ENCODE measurements at places on chromosomes 7 and 10.

- no peak for DNase-seq
These were observed 227.8 kb downstream of the CELF2 start for GRCh38 chr10:11245510-11245909.

- no peak for DNase-seq
These were observed 207.6 kb downstream of the FOXP2 start for GRCh38 chr7:114622221-114622620.

DNA sequence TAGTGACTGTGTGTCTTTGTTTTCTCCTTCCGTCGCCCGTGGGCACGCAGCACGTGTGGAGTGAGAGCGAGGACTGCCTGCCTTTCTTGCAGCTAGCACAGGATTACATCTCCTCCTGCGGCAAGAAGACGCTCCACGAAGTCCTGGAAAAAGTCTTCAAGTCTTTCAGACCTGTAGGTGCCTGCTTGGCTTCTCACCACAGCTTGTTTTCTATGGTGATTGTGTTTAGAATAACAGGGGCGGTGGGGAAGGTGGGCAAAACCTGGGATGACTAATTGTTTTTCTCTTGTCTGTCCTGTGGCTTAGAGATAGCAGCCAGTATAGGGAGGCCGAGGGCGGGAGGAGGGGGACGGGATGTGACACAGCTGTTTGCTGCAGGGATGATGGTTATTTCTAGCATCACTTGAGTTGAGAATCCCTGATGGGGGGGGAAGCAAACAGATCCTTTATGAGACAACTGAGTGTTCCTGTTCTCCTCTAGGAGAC lies 11.4 kb downstream of the MTURN start:
- no peak for DNase-seq

GRCh38 chr10:96684826-96685225 lies 35.5 kb downstream of the PIK3AP1 start:
- DNase-seq = no peak

DNA sequence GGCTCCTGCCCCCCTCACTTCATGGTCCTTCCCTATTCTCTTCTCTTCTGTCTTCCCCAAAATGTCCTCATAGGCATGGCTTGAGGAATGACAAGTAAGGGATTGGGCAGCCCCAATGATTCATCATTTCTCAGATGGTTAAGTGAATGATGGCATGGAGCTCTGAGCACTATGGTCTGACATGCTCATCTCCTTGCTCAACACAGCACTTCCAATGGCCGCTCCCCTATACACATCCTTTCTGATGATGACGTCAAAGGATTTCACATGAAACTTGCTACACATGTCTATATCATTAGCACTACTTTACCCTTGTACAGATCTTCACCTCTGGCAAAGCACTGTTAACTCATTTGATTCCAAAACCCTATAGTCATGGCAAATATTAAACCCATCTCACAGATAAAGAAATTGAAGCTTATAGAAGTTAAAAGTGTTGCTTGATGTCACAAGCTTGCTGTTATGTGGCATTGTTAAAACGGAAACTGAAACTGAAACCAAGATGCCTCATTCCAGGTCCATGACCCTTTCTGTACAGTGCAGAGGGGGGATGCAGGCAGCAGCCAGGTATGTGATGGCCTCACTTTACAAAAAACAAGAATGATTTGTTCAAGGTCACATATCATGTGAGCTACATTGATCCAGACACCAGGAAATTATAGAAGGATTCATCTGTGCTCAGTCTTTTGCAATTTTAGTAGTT lies 90.0 kb upstream of the PLXNA4 start:
- no peak for DNase-seq

- DNase-seq = no peak
These were observed 274.6 kb upstream of the KLF6 start for GRCh38 chr10:4059471-4060138.

- no peak for DNase-seq
These were observed at the start of gene EGFR for GRCh38 chr7:55018361-55019190. TSS of gene EGFR (plus strand) at chr7:55019017. CDS start at chr7:55019278, 261 bp downstream.

- DNase-seq = no peak
These were observed 607.6 kb upstream of the DPP6 start for GRCh38 chr7:153444641-153445040.

DNA sequence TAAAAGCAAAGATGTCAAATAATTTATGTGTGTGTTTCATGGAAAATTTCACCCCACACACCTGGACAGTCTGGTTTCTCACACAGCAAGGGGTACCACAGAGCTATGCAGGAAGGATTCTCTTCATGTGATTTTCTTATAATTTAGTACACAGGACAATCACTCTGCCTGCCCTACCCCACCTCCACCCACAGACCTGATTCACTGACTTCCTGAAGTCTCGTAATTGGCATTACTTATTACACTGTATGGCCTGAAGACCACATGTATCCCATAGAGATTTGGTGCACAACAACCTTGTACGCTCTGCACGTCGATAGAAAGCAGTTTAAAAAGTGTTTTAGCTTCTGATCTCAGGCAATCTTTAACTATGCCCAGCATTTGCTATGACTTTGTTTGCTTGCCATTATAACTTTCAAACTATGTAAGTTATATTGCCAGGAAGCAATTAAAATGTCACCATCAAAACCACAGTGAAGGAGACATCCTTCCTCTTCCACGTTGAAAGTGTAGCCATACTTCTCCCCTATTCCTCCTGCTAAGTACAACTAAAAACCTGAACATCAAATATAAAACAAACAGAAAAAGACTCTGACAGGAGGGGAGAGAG lies 279.4 kb upstream of the IMMP2L start:
- DNase-seq = no peak

DNA sequence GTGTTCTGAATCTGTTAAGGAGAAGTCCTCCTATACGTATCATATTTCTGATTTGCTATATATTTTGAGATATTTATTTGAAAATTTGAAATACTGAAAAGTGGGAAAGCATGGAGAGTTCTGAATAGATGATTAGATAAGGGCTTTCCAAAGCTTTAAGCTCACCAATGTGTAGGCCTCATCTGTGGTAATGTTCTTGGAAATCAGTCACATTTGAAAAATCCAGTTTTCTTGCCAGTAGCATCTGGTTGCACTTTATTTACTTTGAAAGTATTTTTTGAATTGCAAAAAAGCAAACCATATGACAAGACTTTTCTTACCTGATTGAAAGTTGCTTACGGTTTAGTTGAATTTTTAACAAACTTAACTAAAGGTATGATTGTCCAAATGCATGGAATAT lies 21.7 kb downstream of the ADD3 start:
- DNase-seq = no peak

GRCh38 chr7:3860932-3861331 lies 559.9 kb downstream of the SDK1 start:
- DNase-seq = no peak

DNA sequence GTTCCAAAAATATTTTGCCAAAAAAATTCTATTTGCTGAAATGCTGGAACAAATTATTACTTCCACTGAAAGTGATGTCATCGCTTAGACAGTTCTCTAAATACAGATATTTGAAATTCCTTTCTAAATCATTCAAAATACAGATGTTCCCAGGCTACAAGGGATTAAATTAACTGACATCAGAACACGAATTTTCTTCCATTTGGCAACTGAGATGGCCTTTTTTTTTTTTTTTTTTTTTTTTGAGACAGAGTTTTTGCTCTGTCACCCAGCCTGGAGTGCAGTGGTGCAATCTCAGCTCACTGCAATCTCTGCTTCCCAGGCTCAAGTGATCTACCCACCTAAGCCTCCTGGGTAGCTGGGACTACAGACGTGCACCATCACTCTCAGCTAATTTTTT lies 57.0 kb downstream of the P4HA1 start:
- DNase-seq = no peak

DNA sequence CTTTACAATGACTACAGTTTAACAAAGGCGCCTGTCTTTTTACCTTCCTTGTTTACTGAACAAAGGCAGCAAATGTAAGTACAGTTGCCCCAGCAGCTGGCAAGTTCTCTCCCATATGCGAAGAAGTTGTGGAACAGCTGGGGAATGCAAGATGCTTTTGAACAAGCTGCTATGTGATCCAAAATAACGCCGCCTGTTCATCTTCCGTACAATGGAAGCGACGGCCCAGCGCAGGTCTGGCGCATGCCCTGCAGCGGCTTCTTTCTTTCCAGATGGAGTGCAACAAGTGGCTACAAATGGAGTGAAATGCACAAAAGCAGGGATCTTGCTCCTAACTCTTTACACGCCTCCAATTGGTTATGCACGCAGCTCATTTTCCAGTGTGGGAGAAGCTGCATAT lies 97.0 kb upstream of the SVIL start:
- peak; percentile 72 for DNase-seq

DNA sequence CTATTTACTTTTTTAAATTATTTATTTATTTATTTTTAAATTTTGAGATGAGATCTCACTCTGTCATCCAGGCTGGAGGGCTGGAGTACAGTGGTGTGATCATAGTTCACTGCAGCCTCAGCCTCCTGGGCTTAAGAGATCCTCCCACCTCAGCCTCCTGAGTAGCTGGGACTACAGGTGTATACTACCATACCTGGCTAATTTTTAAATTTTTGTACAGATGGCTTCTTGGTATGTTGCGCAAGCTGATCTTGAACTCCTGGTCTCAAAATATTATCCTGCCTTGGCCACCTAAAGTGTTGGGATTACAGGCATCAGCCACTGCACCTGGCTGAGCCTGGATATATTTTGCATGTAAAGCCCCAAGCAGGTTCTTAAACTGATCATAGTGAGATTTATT lies 7.6 kb downstream of the CHST12 start:
- DNase-seq = no peak

- DNase-seq = no peak
These were observed 3.8 kb downstream of the SRRT start for GRCh38 chr7:100878685-100879084.

DNA sequence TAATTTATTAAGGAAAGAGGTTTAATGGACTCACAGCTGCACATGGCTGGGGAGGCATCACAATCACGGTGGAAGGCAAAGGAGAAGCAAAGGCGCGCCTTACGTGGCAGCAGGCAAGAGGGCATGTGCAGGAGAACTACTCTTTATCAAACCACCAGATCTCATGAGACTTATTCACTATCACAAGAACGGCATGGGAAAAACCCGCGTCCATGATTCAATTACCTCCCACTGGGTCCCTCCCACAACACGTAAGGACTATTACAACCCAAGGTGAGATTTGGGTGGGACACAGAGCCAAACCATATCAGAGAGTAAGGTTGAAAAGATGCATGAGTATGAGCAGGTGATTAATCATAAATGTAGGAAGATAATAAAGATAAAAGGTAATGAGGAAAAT lies 3.2 kb upstream of the JCAD start:
- no peak for DNase-seq

- DNase-seq = no peak
These were observed 269.6 kb upstream of the NEBL start for GRCh38 chr10:21166557-21167287.

DNA sequence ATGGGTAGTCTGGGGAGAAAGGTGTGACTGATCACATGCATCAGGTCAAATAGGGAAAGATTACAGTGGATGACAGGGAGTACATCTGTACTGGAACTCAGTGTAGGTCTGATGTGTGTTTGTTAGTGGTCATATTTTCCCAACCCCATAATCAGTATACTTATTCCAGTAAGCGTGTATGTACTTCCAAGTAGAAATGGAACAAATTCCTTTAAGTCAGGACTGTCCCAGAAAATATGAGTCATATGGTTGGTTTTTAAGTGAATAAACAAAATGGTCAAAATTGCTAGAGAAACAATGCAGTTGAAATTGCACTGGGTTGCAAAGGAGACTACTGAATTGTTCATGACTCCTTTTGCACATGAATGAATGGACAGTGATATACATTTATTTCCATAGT lies 118.8 kb upstream of the MYO3A start:
- no peak for DNase-seq

GRCh38 chr10:132274986-132275385 lies 32.8 kb downstream of the STK32C start:
- no peak for DNase-seq

DNA sequence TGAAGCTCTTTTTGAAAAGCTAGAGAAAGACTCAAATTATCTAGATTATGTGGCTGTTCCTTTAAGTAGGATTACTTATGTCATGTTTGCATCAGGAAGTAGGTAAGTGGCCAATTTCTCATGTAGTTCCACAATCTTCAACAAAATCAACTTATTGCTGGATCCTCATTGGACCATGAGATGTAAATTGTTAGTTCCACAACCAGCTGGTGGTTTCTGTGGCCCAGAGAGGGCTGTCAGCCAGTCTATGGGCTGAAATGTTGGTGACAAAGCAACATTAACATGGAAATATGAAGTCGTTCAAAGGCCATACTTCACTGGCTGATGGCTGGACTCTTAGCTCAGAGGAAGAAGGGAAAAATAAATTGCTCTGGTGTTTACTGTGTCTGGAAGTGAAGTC lies 157.9 kb downstream of the PLXDC2 start:
- DNase-seq = no peak

GRCh38 chr7:22435105-22435504 lies 64.9 kb downstream of the STEAP1B start:
- no peak for DNase-seq

- DNase-seq = no peak
These were observed 906 bp downstream of the CDK1 start for GRCh38 chr10:60778971-60779796.

DNA sequence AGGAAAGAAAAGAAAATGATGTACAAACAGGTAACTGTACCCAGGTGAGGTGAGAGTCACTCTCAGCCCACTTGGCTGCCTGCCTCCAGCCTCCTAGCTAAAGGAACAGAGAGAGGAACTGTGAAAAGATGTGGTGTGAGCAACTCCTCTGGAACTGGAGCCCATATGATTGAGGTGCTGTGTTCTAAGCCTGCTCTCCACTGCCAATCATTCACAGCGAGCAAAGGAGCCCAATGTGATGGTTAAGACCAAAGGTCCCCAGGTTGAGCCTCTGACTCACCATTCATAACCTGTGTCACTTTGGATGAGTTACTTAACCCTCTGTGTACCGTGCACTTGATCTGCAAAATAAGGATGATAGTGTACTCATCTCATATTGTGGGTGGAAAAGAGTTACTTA lies 868.1 kb upstream of the AUTS2 start:
- DNase-seq = no peak

DNA sequence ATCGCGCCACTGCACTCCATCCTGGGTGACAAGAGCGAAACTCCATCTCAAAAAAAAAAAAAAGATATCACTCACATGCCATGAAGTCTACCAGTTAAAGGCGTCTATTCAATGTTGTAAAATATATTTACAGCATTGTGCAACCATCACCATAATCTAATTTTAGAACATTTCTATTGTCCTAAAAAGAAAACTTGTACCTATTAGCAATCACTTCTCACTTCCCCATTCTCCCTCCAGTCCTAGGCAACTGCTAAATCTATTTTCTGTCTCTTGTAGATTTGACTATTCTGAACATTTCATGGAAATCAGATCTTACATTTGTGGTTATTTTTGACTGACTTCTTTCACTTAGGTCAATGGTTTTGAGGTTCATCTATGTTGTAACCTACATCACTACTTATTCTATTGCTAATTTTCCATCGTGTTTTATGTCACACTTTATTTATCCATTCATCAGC lies 25.2 kb upstream of the OTUD1 start:
- no peak for DNase-seq

DNA sequence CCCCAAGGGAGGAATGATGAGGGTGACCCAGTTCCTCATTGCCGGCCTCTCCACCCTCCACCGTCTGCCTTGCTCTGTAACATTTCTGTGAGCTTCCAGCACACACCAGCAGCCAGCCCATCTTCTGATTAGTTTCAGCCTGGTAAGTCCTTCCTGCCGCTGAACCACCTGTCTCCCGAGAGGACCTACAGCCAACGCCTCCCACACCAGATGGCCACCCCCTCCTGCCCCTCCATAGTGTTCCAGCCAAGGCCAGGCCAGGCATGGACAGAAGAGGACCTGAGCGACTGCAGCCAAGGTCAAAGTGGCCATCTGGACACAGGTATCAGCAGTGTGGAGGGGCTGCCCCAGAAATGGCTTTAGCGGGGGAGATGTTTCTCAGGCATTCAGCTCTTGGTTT lies 170.7 kb upstream of the CTBP2 start:
- no peak for DNase-seq

- DNase-seq = no peak
These were observed 158.5 kb downstream of the DKK1 start for GRCh38 chr10:52472406-52473146.

Measured in DMS 273 treated with DMSO at 0.1 percent for 48 hours (cell line).